ENCODE measurements at places on chromosomes 16 and 17. TPM values are rescaled to one million over a fixed set of nuclear protein-coding genes. Genes with fewer than 3 reads are reported as not detected.

Gene G6PC1
- not detected for total RNA-seq

DNA sequence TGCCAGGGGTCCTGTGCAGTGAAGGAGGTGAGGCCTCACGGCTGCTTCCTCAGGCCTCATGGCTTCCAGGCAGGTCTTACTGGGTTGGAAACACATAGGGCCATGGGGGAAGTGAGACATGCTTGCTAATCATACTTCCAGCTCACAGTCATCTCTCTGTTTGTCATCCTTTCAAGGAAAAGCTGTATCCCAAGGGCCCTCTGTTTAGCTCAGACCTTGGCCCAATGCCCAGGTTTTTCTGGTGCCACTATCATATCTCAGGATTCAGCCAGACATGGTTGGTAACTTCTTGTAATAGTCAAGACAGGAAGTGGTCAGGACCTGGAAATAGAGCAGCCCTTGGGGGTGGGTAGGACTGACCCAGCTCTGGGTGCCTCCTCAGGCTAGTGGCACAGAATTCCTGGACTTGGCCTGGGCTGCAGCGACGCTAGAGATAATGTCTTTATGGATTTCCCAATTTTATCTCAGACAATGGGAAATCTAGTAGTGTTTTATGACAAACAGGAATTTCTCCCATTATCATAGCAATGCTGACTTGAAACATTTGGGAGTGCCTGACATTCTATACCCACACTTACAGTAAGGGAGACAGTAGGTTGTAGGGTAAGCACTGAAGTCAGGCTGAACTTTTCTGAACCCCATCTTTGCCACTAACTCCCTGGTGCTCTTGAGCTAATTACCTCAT is 13.5 kb upstream of the ITGB3 start:
- DNase-seq = no peak

DNA sequence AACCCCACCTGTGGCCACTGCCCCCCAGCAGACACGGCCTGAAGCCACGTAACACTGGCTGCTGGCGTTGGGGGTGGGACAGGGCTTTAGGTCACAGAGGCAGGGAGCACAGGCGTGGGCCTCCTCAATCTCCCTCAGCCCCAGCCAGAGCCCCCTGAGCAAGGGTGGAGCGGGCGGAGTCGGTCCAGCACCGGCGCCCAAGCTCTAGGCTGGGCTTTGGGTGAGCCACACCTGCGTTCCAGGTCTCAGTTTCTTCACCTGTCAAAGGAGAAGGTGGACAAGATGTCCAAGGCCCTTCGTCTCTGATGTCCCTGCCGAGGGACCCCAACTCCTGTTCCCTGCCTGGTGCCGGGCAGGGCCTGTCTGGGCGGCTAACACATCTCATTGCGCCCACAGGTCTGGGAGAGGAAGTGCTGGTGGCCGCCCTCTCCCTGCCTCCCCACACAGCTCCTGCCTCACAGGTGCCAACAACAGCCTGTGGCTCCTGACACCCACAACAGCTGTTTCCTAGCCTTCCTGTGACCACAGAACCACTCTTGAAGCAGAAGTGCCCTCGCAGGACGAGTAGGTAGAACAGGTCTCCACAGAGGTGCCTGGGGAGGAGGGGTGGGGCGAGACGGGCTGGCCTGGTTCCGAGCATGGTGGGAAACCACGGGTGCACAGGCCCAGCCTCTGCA is 12.0 kb downstream of the FAM83G start:
- no peak for DNase-seq

DNA sequence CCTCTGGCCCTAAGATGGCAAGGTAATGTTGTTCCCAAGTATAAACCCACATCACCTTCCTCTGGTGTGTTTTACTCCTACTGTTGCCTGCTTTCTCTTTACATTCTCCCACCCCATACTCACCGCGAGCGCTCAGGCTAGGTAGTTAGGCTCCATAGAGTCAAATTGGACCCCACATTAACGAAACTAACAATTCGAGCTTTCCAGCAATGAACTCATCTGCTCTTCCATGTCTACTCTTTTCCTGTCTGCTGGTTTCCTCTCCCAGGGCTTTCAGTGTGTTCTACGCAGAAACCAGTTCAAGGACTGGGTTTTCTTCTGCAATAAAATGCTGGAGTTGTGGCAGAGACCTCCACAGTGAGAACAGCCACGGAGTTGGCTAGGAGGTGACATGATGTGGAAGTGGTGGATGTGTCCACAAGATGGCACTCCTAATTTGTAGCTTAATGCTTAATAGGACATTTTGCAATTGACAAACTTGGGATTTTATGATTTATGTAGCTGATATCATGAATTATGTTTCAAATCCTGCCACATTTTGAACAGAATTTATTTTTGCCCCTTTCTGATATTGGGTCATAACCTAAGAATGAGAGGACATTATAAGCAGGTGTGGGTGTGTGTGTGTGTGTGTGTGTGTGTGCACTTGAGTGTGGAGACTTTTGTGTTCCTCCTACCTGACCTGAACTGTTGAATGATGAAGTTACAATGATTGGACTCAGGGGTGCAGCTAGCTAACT is 2.2 kb upstream of the UQCRC2 start:
- no peak for DNase-seq

Measured in neural crest cell (in vitro differentiated cells).